ENCODE measurements at places on chromosomes 5 and 9.
A peak's percentile ranks its signal among the peaks of the same experiment; 100 is the strongest.

DNA sequence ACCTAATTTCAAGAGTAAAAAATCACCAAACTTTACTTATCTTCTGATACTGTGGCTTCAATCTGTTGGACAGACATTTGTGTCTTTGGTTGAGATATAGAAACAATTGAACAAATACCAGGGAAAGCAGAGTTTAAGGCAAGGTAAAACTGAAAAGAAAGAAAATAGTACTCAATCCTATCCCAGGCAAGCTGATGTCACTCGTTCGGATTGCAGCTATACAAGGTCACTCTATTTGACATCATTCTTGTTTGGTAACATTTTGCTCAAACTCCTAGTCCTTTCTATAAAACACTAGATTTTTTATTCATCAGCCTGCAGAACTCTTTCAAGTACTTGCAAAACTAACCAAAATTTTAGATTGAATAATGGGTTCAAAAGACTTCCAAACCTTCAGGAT, 91.9 kb upstream of the ANKRD55 start:
- DNase-seq = no peak

DNA sequence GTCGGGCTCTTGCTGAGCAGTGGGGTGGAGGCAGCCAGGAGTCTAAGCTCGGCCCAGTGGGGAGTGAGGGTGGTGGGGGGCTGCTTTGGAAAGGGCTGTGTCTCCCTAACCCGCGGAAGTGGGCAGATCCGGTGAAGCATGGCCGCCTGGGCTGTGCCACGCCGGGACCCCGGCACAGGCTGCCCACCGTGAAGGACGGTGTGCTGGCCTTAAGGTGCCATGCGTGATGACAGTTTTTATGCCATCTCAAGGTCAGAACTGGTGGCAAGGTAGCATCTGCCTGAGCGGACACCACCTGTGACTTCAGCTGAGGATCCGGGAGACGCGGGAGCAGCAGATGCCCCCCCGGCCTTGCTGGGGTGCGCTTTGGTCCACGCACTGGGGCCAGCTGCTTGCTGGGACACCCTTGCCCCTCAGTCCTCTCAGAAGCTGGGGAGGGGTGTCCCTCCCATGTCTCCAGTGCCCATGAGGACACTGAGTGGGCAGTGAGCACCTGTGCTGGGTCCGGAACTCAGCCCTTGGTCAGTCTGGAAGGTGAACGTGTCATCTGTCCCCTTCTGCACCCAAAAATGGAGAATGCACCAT, 53.9 kb downstream of the AHRR start:
- peak; percentile 28 for DNase-seq

- DNase-seq = peak; percentile 14
Measured at GRCh38 chr9:138097501-138097991, 220.0 kb downstream of the CACNA1B start.

GRCh38 chr9:125761676-125762450, 14.7 kb downstream of the PBX3 start:
- no peak for DNase-seq

DNA sequence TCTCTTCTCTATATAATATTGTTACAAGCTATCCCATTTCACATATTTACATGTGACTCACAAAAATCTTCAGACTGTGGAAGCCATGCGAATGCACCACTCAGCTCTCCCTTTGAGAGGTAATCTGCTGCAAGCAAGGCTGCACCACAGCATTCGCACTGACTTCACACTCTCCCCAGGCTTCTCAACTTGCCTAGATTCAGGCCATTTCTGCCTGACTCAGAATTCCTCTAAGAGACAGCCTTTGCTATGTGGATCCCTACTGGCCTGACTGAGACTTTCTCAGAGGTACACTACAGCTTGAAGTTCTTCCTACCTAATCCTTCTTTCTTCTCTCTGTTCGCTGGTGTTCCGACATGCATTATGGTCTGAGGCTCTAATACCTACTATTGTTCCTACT, 21.1 kb upstream of the DMRTA1 start:
- DNase-seq = no peak

DNA sequence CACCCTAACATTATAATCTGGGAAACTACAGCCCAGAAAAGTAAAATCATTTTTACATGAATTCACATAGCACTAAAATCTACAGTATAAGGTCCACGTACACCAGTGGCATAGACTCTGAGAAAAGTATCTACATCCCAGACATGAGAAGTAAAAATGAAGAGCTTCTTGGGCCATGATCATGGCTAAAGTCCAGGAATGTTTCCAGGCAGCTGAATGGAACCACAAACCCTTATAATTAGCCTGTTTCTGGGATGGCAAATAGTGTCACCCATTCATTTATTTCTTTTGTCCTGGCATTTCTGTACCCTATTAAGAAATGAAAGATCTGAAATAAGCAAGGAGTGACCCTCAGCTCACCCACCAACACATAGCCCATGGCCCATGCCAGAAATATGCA, 217.9 kb downstream of the SPOCK1 start:
- DNase-seq = no peak

GRCh38 chr9:38392235-38393127, at the start of gene ALDH1B1:
Gene ALDH1B1, plus strand, starts transcription at chr9:38392702. Its CDS starts 3,047 bp downstream, at chr9:38395749.
- peak; percentile 83 for DNase-seq

- no peak for DNase-seq
Measured at GRCh38 chr5:34586117-34586885, 69.8 kb upstream of the RAI14 start.

DNA sequence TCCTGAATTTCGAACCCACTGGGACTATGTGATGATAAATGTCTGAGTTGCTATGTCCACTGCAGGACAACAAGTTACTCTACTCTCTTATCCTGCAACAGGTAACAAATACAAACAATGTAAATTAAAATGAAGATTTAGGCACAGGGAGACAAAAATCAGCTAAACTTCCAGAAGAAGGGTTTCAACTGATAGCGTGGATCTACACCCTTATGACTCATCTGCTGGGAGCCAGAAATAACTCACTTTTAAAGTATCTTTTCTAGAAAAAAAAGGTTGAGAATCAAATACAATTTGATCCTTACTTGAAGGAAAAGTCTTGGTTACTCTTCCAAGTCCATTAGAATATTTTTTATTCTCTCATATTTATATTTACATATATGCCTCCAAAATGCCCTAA, 21.4 kb downstream of the PJA2 start:
- no peak for DNase-seq

- DNase-seq = peak; percentile 74
Measured at GRCh38 chr9:98101868-98102273, 17.2 kb downstream of the TRIM14 start.

GRCh38 chr5:55540024-55540423, 5.3 kb upstream of the PLPP1 start:
- no peak for DNase-seq

GRCh38 chr5:8884029-8884428, 661.8 kb downstream of the SEMA5A start:
- no peak for DNase-seq

DNA sequence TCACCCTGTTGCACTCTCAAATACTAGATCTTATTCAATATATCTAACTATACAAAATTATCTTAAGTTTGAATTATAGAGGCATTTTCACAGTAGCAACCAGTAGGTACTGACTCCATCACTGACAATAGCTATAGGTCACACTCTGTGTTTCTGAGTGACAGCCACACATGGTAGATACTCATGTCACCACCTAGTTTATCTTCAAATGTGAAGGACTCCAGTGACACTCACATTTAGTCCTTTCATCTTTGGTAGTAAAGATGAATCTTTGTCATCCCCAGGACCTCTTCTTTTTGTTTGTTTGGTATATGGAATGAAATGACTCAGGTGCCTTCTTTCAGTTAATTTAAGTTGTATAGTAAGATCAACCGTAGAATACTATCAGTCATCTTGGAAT, 102.5 kb upstream of the DHFR start:
- DNase-seq = no peak

DNA sequence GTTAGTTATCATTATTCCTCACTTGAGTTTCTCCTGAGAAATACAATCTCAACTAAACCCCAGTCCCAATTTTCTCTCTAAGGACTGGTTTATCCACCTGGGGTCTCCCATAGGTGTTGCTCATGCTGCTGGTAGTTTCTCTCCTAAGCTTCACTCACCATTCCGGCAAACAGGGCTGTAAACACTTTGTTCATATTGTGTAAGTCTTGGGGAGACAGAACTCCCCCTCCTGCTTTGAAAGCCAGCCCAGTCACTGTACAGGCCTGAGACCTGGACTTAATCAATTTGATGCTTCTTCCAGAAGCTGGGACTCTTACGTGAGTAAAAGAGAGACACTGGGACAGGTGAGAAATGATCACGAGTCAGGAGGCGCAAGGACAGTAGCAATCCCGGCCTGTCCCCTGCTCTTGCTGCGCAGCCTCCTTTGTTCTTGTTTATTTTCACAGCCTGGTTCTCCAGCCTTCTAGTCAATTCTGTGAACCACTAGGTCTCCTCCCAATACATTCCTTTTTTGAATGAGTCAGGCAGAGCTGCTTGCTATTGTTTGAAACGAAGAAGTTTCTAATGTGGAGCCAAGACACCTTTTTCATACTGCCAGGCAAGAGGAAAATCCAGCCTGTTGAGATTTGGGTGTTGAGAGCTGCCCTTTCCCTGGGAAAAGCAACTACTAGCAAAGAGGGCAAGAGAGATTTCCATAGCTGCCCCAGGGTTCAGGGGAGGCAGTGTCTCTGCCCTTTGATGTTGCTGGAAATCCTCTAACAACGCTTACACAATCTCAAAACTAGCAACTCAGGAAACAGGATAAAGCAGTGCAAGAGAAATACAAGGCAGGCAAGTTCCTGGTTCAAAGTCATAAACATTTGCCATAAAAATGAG, 9.2 kb upstream of the SHROOM1 start:
- no peak for DNase-seq

DNA sequence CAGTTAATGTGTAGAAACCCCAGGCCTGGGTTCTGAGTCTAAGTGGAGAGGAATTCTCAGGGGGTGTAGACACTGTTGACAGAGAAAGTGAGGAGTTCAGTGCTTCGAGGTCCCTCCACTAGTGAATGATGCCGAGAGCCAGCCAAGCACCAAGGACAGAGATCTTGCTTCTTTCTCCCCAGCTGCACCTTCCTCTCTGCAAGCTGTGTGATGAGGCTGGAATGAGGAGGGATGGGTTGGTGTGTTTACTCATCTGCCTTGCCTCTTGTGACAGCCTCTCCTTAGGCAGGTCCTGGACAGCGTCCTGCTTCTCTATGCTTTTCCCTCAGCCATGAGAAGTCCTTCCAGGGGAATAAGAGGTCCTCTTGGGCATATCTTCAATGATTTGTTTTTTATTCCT, 35.3 kb downstream of the HNRNPH1 start:
- DNase-seq = no peak

GRCh38 chr5:66929995-66930394, 266.6 kb downstream of the CD180 start:
- no peak for DNase-seq

- DNase-seq = no peak
Measured at GRCh38 chr9:127252410-127253318, 11.9 kb upstream of the GARNL3 start.

GRCh38 chr9:111102793-111103464, 64.7 kb upstream of the LPAR1 start:
- DNase-seq = no peak

DNA sequence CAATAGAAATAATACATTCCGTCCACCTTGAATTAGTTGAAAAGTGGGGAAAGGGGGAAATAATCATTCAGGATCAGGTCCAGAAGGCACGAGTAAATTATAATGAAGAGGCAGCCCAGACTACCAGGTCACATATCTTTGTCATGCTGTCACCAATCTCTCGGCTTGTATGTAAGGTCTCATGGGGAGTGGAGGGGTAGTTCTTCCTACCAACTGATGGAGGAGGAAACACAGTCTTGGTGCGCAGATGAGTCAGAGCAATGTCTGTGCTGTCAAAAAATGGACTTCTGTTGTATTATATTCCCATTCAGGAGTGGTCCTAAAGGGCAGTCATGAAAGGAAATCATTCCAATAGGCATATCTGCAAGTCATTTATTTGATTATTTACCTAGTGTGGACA, 164.2 kb upstream of the PTGER4 start:
- no peak for DNase-seq

GRCh38 chr5:132748522-132749000, 1.3 kb downstream of the CCNI2 start:
- DNase-seq = no peak

GRCh38 chr5:14267991-14268708, 125.0 kb downstream of the TRIO start:
- DNase-seq = no peak

DNA sequence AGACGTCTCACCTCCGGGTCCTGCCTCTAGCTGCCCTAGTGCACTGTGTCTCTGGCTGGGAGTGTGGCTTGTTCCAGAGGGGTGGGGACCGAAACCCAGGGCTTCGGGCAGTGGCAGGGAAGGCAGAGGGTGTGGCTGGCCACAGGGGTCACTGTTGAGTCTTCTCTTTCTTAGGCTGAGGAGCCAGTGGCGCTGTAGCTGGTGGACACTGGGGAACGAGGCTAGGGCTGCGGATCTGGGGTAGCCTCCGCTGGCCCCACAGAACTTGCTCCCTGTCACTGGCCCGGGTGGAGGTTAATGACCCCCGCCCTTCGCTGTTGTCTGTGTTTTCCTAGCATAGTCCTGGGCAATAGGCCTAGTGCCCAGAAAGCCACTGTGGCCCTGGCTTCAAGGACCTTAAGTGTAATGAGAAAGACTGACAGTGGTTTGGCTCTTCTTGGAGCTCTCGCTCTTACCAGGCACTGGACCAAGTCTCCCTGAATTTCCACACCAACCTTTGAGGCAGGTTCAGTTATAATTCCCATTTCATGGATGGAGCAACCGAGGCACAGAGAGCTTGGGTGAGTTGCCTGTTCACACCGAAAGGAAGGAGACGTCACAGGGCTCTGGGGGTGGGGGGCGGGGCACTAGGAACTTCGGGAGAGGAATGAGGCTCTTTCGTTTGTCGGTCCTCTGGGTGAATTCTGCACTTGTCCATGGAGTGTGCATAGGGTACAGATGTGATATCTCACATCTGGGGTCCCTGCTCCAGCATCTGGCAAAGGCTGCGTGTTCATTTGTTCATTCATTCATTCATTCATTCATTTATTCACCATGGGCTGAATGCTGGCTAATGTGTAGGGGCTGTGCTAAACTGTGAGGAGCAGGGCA, 4.8 kb upstream of the IER5L start:
- no peak for DNase-seq

DNA sequence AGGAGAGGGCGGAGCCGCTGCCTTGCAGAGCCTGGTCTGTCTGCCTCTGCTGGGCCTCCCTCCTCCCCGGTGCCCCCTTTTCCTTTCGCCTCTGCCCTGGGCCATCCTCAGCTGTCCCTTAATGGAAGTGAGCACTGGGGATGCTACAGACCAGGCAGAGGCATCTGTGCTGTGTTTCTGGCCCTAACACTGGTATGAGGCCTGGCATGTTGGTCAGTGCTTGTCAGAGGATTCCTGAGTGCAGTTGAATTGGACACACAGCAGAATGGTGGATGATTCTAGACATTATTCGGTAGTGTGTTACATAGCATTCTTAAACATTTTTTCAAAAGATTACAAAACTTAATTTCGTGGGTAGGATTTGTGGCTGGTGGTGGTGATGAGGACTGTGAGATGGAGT, 88.6 kb downstream of the EHMT1 start:
- DNase-seq = no peak

GRCh38 chr9:89446261-89446960, 51.5 kb downstream of the SEMA4D start:
- no peak for DNase-seq

- no peak for DNase-seq
Measured at GRCh38 chr5:55327281-55327680, 19.5 kb downstream of the MTREX start.

- no peak for DNase-seq
Measured at GRCh38 chr5:74199436-74200210, 440.9 kb downstream of the ENC1 start.

- no peak for DNase-seq
Measured at GRCh38 chr5:127326431-127326830, 35.8 kb downstream of the MEGF10 start.

Data from CD4-positive, alpha-beta T cell (primary cell).